ENCODE measurements at places on chromosomes 3 and 15.

GRCh38 chr3:152096280-152096906 is 172.3 kb upstream of the MBNL1 start:
- no peak for DNase-seq

DNA sequence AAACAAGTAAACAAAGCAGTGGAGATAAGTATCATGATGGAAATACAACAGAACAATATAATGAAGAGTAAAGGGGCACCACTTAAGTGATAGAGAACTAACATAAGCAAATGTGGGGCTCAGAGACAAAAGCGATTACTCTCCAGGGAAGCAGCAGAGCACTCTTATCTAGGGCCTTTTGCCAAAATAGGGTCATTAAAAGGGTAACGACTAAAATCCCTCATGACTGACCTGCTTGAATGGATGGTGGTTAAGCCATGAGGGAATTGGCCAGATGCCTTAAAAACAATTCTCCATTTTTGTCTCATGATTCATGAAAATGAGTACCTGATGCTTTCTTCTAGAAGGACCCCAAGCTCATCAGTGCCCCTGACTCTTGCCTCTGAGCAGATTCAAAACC is 3.2 kb upstream of the SLC7A14 start:
- DNase-seq: no peak

DNA sequence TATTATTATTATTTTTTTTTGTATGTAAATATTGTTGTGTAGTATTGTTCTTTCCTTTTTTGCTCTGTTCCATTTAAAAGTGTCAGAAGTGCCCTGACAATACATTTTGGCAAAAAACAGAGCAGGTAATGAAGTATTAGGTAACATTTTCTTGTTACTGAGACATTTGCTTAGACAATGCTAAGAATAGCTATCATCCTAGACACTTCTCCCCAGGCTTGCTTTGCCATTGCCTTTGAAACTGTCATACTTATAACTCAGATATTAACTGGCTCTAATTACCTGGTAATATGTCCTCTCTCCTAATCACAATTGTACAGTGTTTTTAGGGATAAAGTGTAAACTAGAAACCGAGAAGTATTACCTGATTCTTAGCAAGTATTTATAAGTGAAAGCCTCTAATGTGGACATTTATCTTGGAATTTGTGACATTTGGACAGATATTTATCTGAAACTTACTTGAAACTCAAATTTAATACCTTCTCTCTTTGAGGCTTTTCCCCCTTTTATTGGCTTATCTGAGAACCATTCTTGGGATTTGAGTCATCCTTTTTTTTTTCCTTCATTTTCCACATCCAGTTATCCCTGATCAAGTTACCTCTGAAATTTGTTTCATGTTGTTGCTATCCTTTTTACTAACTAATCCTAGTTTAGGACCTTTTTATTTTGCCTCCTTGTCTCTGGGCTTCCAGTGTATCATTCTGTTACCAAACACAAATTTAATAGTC is 13.1 kb downstream of the ARIH1 start:
- DNase-seq: no peak

GRCh38 chr3:115284980-115285379 is 137.9 kb upstream of the ZBTB20 start:
- no peak for DNase-seq

DNA sequence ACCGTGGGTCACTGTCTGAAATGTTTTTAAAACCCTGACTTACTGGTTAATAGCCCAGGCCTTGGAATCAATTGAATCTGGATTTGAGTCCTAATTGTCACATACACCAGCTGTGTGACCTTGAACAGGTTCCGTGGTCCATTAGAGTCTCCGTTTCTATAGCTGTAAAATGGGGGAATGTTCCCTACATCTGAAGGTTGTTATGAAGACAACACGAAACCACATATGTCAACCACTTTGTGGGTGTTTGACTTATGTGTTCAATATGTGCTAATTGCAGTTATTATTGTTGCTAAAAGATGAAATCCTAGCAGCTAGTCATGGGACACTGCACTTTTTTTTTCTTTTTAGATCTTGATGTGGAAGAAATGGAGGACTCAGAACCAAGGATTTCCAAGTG is 35.3 kb downstream of the ZBTB38 start:
- no peak for DNase-seq

GRCh38 chr15:58260205-58260724 is 122.1 kb downstream of the AQP9 start:
- no peak for DNase-seq

DNA sequence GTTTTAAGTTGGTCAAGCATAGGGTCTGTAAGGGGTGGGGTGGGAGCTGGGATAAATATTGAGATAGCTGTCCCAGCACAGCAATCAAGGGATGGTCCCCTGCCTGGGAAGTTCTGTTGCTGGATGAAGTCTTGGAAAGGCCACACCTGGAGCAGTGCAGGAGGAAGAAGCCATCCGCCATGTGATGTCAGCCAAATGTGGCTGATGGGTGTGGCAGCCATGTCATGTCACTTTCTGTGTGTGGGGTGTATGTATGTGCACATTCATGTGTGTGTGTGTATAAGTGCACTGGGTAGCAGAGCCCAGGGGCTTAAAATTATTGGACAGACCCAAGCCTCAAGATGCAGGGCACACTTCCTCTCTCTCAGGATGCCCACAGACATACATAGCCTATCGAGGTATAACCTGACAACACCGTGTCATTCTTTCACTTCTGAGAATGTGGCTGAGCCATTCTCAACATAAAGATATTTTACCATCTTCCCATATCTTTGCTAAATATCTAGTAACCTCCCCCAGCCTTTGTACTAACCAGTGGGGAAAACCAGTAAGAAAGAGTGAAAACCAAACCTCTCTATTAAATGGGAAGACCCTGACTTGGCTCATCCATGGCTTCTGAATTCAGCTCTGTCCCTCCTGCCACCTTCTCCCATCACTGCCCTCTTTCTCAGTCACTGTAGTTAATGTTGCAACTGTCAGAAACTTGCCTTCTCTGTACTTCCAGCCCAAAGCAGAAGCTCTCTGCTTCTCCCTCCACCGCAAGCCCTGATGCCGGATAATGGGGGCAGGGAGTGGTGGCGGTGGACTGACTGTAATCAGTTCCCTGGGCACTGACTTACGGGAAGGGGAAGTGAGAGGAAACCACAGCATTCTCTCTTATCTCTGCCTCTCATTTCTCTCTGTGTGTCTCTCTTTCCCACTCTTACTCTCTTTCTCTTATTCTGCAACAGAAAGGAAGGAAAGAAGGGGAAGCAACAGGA is 11.2 kb downstream of the TNFSF10 start:
- DNase-seq: no peak

GRCh38 chr3:182509844-182510460 is 283.4 kb upstream of the ATP11B start:
- no peak for DNase-seq

- DNase-seq: no peak
Observed at GRCh38 chr15:90316139-90316538, 35.9 kb upstream of the ZNF774 start.

DNA sequence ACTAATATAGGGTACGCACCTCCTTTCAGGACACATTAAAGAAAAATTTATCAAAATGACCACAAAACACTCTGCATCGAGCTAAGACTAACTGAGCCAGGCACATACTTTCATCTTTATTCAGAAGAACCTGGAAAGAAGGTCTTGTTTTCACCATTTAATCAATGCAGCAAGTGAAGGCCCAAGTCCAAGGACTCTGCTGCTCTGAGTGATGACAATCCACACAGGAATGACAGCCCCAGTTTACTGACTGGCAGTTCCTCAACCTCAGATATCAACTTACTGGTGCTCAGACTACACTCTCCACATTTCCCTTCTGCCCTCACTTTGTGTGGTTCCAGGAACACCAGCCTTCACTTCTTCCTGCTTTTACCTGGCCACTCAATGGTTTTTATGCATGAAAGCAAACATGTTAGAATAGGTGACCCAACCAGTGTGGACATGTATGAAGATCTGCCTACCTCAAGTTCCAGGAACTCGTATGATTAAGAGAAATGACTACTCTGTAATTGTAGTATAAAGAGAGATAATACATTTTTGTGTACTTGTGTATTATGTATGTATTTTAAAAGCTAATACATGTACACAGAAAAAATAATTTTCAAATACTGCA is 29.1 kb upstream of the RASA2 start:
- DNase-seq: no peak

- no peak for DNase-seq
Observed at GRCh38 chr3:170759511-170760173, 110.4 kb downstream of the RPL22L1 start.

DNA sequence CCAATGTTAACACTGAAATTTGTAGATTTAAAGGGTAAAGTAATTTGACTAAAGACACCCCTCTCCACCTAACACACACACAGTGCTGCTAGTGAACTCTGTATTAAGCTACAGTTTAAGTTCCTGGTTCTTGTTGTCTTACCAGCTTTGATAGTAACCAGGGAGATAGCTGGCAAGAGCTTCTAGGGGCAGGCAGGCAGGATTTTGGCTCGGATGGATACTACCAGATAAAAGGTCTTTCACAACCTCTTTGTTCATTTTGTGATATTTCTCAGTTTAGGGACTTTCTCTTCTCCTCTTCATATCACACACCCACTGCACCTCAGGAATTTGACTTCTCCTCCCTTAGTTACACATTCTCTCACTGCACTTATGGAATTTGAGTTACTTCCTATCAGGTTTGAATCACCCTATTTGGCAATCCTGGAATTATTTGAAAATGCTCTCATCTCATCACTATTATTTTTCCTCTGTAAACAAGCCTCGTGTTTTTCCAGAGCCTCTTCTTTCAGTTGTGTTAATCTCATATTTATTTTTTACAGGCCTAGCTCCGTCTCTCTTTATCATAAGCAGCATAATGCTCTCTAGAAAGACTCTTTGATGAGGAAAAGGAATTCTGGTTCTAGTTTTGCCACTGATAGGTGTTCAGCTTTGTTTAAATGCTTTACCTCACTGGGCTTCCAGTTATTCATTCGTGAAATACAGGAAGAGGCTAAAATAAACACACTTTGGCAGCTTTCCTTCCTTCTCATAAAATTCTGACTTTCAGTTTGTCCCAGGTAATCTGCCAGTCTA is 23.0 kb upstream of the CLDN1 start:
- peak; percentile 69 for DNase-seq

DNA sequence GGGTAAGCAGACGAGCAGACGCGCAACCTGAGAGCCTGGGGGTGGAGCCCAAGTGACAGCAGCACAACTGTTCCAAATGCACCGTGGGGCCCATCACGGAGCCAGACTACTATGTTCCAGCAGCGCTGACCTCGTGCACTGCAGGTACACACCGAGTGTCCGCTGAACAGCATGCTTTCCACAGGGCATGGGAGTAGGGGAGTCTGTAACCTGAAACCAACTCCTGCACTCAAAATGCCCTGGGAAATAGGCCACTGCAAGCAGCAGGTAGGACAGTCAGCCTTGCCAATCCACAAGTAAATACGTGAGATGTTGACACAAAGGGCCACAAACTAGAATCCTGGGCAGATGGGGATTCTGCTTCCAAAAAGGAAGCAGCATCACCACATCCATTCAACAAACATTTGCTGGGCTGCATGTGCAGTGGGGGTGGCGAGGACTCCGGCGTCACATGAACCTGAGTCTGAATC is 73.9 kb downstream of the TBC1D2B start:
- DNase-seq: no peak

DNA sequence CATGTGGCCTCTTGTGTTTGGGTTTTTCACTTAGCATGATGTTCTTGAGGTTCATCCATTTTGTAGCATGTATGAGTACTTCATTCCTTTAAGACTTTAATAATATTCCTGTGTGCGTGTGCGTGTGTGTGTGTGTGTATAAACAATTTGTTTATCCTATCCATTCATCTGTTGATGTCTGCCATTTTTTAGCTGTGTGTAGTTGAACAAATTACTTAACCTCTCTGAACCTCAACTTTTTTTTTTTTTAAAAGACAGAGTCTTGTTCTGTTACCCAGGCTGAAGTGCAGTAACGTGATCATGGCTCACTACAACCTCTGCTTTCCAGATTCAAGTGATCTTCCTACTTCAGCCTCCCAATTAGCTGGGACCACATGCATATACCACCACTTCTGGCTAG is 47.3 kb downstream of the EBLN2 start:
- DNase-seq: no peak

DNA sequence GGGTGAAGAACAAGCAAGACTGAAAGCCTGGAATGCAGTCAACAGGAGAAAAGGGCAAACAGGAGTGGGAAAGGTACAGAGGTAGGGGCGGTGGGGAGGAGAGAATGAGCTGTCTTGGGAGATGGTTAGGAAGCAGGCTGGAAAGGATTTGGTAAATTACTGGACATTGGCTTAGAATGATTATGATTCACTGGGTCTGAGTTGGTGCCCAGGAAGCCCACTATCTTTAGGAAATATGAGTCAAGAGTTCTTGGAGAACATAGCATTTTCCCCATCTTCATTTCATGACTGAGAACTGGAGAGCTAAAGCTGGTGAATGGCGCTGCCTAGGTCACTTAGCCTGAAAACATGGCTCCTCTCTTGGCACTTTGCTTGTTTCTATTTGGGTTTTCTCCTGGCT is 74.7 kb upstream of the C3orf80 start:
- no peak for DNase-seq

DNA sequence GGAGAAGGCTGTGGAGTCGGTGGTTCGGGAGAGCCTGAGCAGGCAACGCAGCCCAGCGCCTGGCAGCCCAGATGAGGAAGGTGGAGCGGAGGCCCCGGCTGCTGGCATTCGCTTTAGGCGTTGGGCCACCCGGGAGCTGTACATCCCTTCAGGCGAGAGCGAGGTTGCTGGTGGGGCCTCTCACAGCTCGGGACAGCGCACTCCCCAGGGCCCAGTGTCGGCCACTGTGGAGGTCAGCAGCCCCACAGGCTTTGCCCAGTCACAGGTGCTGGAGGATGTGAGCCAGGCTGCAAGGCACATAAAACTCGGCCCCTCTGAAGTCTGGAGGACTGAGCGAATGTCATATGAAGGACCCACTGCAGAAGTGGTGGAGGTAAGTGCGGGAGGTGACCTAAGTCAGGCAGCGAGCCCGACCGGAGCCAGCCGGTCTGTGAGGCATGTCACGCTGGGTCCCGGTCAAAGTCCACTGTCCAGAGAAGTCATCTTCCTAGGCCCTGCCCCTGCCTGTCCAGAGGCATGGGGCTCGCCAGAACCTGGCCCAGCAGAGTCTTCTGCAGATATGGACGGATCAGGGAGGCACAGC is 26.7 kb downstream of the SYNM start:
- no peak for DNase-seq

- no peak for DNase-seq
Observed at GRCh38 chr15:41885321-41885720, 8.5 kb downstream of the SPTBN5 start.

Measured in AG09319 (cell line).